SK-N-SH treated with all-trans-retinoic acid at 6 μM for 48 hours (cell line): ENCODE measurements at places on chromosomes 1 and 21.

- ATAC-seq = no peak
Measured at GRCh38 chr1:33864460-33865389, 846 bp downstream of the HMGB4 start.

DNA sequence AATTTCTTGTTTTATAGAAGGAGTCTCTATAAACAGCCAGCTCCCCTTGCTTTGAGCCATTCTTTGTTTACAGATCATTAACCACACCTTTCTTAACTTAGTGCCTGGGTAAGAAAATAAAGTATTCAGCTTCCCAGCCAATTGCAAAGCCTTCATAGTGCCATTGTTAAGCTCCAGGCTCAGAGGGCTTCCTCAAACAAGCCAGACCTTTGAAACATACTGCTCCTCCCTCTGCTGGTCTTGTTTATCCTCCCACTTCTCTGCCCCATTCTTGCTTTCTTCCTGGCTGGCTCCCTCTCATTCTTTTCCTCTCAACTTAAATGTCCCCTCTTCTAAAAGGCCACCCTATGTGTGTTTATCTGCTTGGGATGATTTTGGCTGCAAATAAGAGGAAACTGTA is 319.4 kb upstream of the ST6GALNAC5 start:
- ATAC-seq = no peak

DNA sequence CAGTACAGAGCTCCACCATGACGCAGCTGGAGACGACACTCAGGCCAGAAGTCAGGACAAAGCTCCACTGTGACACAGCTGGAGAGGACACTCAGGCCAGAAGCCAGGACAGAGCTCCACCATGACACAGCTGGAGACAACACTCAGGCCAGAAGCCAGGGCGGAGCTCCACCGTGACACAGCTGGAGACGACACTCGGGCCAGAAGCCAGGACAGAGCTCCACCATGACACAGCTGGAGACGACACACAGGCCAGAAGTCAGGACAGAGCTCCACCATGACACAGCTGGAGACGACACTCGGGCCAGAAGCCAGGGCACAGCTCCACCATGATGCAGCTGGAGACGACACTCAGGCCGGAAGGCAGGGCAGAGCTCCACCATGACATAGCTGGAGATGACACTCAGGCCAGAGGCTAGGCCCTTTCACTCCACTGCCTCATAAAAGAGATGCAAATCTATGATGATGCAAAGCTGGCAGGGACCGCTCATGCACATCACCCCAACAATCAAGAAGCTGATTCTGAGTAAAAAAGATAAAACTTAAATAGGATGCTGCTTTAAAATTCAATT is 13.6 kb upstream of the OR2B11 start:
- ATAC-seq = no peak

DNA sequence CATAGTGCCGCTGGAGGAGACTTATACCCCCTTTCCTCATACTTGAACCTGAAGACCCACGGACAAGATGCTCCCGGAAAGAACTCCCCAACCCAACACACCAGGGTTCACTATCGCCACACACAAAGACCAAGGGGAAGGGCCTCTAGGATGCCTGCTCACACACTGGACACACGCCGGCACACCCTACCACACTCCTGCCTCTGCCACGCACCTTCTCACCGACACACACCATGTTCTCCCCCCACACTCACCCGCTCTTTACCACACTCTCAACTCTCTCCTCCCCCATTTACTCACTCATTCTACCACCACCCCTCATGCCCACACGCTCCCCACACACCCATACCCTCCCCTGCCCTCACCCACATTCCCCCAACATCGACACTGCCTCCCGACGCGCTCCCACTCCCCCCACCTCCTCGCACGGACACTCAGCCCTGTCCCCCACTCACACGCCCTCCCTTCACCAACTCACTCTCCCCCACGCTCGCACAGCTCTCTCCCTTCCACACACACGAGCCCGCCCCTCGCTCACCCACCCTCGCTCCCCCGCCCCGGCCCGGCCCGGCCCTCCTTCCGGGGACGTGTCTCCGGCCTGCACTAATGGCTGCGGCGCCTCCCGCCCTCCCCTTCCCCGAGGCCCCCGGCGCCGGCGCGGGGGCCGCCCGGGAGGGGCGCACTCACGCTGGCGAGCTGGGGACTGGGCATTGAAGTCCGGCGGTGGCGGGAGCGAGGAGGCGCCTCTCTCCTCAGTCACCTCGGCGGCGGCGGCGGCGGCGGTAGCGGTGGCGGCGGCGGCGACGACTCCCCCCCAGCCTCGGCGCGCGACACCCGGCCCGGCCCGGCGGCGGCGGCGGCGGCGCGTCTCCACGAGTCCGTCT is 626 bp downstream of the PTP4A2 start:
- ATAC-seq = peak; percentile 62

GRCh38 chr1:84887261-84887934 is 5.6 kb downstream of the LPAR3 start:
- ATAC-seq = no peak

DNA sequence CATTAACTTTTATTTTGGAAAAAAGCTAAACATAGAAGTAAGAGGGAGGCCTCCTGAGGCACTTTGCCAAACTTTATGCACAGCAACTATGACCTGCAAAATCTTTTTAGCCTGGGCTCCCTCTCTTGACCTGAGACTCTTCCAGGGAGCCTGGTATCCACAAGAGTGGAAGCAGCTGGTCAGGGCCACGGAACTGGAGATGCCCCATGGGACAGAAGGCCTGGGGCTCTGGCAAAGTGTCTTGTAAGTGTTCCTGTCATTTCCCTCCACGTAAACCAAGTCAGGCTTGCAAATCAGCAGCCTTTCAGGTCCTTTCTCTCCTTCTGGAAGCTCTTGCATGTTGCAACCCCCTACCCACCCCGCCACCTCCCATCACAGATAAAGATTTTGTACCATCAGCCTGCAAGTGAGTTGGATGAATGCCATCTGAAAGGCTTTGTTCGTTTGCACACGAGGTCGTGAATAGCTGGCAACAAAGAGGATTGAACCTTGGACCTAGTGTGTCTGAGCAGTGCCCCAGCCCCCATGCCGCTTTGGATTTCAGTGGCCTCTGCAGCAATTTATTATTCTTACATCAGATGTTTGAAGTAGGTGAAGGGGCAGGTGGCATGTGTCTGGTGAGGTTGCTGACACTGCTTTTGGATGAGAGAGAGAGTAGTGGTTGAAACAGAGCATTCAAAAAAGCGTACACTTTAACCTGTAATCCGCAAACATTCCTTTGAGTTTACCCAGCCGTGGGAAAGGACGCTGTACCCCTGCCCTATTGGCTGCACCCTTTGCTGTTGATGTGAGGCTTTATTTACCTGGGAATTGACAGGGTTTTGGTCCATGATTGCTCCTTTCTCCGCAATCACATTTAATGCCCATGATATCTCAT is 91.6 kb downstream of the GALNT2 start:
- no peak for ATAC-seq

DNA sequence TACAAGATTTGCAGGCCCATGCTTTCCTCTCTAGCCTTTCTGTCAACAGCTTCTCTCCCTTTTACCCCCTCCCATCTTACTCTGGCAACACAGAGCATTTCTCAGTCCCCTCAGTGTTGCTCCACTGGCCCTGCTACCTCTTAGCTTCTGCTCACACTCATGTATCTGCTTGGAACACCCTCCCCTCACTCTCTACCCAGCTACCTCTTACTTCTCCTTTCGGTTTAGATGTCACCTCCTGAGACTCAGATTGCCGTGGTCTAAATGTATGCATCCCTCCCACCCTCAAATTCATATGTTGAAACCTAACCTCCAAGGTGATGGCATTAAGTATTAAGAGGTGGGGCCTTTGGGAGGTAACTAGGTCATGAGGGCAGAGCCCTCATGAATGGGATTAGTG is 80.1 kb downstream of the FOXD2 start:
- ATAC-seq = no peak

GRCh38 chr1:17915511-17916197 is 160.5 kb downstream of the ACTL8 start:
- no peak for ATAC-seq

DNA sequence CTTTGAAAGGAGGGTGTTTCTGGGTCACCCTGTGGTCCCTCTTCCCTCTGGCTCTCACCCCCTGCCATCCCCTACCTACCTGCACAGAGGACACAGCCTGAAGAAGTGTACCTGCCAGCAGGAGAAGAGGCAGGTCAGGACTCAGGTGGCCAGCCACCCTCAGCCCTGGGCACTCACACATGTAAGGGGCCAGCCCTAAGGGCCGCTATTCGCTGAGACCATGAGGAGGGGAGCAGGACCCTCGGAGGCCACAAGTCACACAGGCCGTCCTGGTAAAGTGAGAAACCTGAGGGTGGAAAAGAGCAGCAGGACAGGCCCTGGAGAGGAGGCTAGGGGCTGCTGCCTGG is 1.2 kb downstream of the ZNF692 start:
- no peak for ATAC-seq

DNA sequence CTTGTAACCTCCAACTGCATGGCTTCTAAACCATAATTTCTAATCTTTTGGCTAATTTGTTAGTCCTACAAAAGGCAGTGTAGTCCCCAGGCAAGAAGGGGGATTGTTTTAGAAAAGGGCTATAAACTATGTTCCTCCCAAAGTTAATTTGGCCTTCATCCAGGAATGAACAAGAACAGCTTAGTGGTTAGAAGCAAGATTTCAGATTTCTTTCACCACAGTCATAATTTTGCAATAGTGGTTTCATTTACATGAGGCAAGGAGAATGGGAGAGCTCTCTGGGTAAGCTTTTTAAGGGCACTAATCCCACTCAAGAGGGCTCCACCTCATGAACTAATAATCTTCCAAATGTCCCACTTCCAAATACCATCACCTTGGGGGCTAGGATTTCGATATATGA is 1353.9 kb downstream of the NCAM2 start:
- ATAC-seq = no peak
